ENCODE measurements at places on chromosomes 4 and X. TPM values are rescaled to one million over a fixed set of nuclear protein-coding genes. Genes with fewer than 3 reads are reported as not detected.
A peak's percentile ranks its signal among the peaks of the same experiment; 100 is the strongest.

MAGEA1 gene
- not detected for total RNA-seq

OPRPN gene
- total RNA-seq, result not detected

GRCh38 chr4:11252149-11252548 lies 176.5 kb downstream of the HS3ST1 start:
- no peak for DNase-seq

- DNase-seq, result no peak
These were observed 49.2 kb upstream of the ATP8A1 start for GRCh38 chr4:42706086-42706485.

DNA sequence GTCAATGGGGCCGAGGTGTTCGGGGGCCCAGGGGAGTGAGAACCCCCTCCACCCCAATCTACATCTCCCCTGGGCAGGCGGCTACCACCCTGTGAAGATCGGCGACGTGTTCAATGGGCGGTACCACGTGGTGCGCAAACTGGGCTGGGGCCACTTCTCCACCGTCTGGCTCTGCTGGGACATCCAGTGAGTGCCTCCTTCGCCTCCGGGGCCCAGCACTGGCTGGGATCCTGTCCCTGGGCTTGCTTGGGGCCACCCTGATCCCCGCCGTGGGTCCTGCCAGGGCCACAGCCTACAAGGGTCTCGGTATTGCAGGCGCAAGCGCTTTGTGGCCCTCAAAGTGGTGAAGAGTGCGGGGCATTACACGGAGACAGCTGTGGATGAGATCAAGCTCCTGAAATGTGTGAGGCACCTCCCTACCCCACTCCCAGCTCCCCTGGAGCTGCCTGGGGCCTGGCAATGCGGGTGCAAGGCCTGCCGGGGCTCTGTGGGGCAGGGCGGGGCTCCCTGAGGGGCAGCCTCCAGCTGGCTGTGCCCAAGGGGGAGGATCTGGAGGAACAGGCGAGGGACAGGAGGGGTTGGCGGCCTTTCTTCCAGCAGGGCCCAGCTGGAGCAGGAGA lies 697 bp downstream of the SRPK3 start:
- DNase-seq, result peak; percentile 32

DNA sequence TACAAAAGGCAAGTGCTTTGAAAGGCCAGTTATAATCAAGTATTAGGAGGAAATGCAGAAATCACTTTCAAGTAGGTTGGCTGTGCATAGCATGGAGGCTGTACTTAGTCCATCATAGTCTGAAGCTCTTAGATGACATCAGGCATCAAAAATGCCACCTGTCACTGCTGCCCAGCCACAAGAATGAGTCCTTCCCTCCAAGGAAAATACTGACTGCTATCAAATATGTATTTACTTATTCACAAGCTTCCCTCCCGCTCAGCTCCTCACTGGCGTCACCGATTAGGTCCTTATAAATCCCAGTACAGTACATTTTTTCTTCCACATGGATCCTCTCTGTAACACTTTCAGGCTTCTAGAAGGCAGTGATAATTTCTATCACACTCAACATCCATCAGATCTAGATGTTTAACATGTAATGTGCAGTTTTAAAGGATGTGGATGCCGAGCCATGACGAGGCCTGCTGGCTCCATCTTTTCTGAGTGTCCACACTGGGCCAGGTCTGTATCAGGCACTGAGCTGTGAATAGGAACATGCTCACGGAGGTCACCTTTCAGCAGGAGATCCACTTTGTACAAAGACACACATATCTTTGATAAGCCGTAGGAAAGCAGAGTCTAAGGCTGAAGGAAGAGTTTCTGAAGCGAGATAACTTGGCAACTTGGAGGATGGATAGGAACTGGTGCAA lies 121.9 kb downstream of the PALLD start:
- no peak for DNase-seq

DNA sequence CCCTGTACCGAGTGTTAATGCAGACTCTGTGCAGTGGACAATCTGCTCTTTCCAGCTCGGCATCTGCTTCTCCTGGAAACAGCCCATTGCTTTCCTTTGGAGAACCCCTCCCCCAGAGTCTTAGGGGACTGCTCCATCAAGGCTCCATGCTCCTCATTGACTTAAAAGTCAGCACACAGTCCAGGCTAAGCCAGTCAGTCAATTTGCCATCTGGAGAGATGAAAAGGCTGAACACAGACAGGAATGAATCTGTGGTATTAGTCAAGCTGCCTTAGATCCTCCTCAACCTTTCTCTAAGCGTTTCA lies 20.3 kb downstream of the ATP8A1 start:
- DNase-seq, result no peak
